SHP77 (cell line): ENCODE measurements at places on chromosomes 5 and 9.

GRCh38 chr9:126701813-126702140 lies 88.0 kb downstream of the LMX1B start:
- DNase-seq = no peak

DNA sequence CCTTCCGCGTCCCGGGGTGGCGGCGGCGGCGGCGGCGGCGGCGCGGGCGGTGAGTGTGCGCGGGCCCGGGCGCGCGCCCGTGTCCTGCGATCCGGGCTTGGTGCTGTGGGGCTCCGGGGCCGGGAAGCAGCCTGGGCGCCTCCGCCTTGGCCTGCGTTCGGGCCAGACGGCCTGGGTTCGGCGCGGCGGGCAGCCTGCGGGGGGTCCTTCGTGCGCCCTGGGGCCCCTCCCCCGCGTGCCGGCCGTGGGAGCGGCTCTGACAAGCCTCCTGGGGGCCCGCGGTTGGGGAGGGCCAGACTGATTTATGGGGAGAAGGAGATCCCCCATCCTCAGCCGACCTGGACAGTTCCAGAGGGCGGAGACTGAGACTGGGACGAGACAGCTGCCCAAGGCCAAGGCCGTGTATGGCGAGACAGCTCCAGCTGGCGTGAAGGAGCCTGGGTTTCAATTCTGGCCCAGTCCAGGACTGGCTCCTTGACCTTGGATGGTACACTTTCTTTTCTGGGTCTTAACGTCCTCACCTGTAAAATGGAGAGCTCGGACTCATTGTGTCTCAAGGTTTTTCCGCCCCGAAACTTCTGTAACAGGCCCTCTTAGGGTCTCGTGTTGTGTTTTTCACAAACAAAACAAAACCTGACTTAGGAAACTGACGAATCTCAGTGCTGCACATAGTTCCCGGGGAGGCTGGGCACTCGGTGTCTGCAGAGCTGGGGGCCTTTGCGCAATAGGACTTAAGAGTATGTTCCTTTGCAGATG lies 603 bp downstream of the TMEM268 start:
- no peak for DNase-seq

DNA sequence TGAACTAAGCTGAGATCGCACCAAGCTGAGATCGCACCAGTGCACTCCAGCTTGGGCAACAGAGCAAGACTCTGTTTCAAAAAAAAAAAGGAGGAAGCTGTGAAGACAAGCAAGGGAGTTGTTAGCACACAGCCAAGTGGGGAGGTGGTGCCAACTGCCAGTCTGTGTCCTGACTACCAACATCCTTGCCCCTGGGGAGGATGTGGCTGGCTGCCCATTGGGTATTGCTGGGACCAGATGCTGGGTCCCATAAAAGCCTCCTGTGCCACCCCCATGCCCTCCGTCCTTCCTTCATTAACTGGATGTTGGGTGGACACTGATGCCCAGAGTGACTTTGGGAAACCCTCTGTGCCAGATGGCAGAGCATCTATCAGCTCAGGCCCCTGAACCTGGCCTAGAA lies 157.1 kb upstream of the COL5A1 start:
- DNase-seq = no peak

DNA sequence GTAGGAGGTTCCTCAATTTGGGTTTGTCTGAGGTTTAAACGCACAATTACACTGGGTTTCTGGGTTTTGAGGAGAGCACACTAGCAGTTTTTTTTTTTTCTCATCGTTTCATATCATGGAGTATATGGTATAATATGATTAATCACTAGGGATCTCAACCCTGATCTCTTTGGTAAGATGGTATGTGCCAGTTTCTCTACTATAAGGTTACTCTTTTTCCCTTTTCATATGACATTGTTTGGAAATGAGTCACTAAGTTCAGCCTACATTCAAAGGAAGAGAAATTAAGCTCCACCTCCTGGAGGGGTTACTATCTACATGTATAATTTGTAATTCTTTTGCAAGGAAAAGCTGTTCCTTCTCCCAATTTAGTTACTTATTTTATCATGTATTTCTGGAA lies 35.2 kb downstream of the MTRR start:
- no peak for DNase-seq

DNA sequence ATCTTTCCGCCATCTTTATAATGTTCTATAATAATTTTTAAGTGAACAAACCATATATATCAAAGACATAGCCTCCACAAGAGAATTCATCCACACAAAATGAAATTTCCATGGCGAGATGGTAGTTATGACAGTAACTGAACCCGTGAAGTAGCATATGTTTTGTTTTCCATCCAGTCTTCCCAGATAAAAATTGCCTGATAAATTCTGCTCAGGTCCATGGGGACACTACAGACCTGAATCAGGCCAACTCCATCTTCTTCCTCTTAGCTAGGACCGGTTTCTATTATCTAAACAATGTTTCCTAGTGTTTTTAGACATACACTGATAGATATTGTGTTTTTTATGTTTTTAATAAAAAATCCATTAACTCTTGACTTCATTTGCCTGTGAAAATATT lies 235.7 kb downstream of the PLK2 start:
- no peak for DNase-seq

- DNase-seq = no peak
These were observed 85.5 kb downstream of the DTWD2 start for GRCh38 chr5:118902656-118903438.

DNA sequence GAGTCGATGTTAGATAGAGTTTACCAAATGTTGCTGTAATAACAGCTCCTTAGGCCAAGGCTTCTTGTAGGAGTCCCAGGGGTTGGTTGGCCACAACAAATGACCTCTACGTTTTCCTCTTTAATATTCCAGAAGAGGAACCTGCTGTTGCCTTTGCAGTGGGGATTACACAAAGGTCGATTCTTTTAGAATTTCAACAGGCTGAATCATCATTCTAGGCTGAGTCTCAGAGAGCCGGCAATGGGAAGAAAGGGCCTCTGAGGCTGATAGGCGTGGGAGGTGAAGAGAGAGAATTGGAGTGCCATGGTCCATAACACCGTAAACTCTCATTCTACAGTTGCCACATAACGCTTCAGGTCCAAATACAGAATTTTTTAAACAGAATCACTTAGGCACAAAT lies 405.9 kb upstream of the DAP start:
- DNase-seq = no peak

DNA sequence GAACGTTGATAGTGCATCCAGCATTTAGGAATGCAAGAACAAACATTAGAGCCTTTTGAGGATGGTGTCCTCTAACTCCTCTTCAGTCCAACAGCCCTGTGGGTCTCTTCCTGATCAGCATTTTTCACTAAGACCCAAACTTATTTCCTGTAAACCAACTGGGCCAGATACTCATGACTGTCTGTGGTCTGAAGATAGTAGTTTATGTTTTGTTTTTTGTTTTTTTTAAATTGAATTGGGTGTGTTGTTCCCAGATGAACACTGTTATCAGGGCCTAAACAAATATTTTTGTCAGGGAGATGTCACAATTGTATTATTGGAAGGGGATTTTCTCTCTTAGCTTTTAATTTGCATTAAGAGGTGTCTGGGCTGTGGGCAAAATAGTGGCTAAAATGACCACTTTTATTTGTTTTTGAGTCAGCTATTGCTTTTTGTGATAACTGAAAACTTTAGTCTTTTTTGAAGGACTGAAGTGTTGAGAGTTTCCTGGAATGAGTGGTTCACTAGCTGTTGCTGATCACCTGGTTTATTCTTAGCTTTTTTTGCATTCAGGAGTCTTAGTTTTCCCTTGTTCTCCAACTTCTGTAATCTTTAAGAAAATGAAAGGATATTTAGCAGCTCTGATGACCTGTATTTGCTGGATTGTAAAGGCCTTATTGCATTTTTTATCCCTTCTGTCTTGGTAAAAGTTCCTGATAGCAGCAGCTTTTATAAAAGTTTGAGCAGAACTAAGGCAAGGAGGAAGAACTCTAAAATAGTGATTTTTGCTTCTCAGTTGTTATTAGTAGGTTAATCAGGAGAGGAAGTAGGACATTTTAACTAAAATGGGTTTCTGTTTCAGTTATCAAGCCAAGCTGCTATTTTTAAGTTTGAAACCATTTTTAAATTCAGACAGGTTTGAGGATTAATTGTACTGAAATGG lies 5.5 kb downstream of the MAN2A1 start:
- no peak for DNase-seq

- no peak for DNase-seq
These were observed 455.3 kb upstream of the SGCD start for GRCh38 chr5:155871623-155872022.

DNA sequence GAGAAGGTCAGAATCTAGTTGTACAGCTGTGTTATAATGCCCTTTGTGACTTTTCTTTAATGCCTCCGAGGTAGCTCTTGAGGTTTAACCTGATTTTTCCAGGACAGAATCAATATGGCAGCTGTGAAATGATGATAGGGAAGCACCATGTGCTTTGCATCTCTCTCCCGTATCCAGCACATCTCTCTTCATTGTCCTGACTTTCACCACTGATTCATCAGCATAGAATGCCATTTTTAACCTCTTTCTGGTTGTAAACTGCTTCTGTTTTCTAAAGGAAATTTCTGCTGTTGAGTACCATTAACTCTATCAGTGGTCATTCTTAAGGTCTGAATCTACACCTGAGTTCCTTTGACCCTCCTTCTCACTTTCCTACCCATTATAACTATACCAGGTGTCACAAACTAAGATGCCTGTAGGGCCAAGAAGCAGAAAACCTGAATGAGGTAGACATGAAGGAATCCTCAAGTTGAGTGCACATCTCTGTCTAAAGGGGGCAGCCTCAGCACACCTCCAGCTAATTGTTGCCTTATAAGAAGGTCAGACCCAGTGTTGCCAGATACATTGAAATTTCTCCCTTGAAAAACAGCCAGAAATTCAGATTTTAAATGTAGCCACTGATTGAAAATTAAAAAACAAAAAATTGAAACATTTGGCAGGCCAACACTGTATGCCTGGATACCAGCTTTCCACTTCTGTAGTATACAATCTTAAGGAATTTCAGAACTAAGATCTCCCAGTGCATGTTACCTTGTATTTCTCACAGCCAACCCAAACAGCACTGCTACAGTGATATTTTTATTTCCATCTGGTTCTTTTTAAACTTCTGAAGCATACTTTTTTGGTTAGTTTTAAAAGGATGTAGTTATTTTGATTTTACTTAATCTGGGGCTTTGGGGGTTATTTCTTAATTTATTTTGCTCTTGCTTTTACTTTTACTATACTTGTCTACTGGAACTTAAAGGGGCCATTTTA lies 35.8 kb upstream of the TLX3 start:
- no peak for DNase-seq

- DNase-seq = no peak
These were observed 757 bp downstream of the SAPCD2 start for GRCh38 chr9:137069508-137070091.

- peak; percentile 46 for DNase-seq
These were observed 89.5 kb downstream of the ESM1 start for GRCh38 chr5:54895816-54896341.

DNA sequence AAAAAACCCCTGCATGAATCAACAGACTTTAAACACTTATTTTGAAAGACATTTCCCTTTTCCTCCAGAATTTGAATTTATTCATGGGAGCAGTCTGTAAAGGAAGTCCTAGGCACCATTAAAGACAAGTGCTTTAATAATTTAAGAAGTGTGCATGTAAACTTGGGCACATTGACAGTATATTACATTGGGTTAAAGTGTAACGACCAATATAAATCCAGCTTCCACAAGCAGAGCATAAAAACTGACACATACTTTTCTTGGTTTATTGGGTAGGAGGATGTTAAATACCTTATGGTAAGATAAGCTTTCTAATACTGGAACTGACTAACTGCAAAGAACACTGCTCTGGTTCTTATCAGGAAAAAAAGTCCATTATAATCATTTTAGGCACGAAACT lies 1.2 kb upstream of the ENTREP1 start:
- DNase-seq = no peak

DNA sequence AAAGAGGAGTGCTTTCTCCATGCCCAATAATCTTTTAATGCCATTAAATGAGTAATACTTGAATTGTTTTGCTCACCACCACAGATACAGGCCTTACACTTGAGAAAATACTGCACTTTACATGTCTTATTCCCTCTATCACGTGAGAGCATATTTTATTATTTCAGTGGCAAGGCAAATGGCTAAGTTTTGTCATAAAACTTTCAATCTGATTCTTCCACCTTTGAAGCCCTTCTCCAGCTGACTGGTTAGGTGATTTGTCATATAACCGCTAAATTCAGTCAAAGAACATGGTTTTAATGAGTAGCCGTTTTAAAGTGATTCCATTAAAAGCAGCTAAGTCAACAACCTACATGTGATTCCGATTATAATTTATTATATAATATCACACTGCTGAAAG lies 43.8 kb downstream of the FAT2 start:
- no peak for DNase-seq

DNA sequence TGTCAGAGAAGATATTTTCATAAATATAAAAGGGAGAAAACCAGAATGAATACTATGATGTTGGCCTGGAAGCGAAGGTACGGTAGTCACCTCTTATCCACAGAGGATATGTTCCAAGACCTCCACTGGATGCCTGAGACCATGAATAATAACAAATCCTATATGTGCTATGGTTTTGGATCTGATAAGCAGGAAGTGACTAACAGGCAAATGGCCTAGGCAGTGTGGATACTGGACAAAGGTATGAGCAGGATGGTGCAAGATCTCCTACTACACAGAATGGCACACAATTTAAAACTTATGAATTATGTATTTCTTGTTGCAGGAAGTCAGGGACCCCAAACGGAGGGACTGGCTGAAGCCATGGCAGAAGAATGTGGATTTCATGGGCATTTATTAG lies 48.2 kb downstream of the ADAMTS12 start:
- no peak for DNase-seq

GRCh38 chr5:178688551-178688950 lies 41.9 kb downstream of the ZNF354A start:
- DNase-seq = no peak

DNA sequence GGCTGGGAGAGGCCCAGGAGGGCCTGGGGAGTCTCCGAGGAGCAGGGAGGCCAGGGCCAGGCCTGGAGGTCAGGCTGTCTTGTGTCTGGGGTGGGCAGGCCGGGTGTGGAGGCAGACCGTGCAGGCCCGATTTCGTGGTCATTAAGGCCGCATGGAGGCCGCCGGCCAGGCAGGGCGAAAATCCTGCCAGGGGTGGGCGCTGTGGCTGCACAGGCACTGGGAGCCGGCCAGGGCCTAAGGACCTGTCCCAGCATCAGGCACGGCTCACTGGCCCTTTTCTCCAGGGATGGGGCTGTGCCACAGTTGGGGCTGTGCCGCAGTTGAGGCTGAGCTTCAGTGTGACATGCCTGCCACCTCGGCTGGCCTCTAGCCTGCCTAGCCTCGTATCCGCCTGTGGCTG lies 35.9 kb downstream of the ASS1 start:
- DNase-seq = no peak

GRCh38 chr9:15531380-15531779 lies 20.6 kb upstream of the PSIP1 start:
- DNase-seq = no peak

- DNase-seq = no peak
These were observed 46.8 kb upstream of the ELL2 start for GRCh38 chr5:96008487-96008886.

DNA sequence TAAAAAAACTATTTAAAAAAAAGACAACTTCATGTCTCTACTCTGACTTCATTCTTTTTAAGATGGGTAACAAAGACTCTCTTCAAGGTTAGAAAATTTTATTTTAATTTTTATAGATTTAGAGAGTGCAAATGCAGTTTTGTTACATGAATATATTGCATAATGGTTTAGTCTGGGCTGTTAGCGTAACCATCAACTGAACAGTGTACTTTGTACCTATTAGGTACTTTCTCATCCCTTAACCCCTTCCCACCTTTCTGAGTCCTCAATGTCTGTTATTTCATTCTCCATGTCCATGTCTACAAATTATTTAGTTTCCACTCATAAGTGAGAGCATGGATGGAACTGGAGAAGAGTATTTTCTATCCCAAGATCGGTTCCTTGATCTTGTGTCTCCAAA lies 16.8 kb downstream of the TLR4 start:
- no peak for DNase-seq
